ENCODE measurements at places on chromosomes 2 and 18. TPM values are rescaled to one million over a fixed set of nuclear protein-coding genes. Genes with fewer than 3 reads are reported as not detected.

POTEE gene
- not detected for total RNA-seq

C2orf42 gene
- total RNA-seq = 14.4 TPM

SKOR2 gene
- not detected for total RNA-seq

CCDC141 gene
- total RNA-seq = not detected

KCNJ3 gene
- total RNA-seq = not detected

DSC2 gene
- total RNA-seq = 1.1 TPM

KCNF1 gene
- not detected for total RNA-seq

IL1RN gene
- total RNA-seq = not detected

CERKL gene
- total RNA-seq = not detected

CHRND gene
- not detected for total RNA-seq

RNASEH1 gene
- total RNA-seq = 28.2 TPM

NRP2 gene
- total RNA-seq = 12.6 TPM

REV1 gene
- 7.6 TPM for total RNA-seq

Measured in cardiac atrium fibroblast (primary cell).